Hepatocyte (in vitro differentiated cells): ENCODE measurements at places on chromosomes 5 and 9. TPM values are rescaled to one million over a fixed set of nuclear protein-coding genes. Genes with fewer than 3 reads are reported as not detected.

GRCh38 chr5:163586531-163586956 is 81.1 kb downstream of the MAT2B start:
- H3K4me3 ChIP-seq: no peak overlapping the region
- H3K36me3 ChIP-seq: no peaks in the 10 kb centered on the region
- DNase-seq: no peak
- H3K27me3 ChIP-seq: no peaks in the 10 kb centered on the region
- H3K27ac ChIP-seq: no peak overlapping the region

DNA sequence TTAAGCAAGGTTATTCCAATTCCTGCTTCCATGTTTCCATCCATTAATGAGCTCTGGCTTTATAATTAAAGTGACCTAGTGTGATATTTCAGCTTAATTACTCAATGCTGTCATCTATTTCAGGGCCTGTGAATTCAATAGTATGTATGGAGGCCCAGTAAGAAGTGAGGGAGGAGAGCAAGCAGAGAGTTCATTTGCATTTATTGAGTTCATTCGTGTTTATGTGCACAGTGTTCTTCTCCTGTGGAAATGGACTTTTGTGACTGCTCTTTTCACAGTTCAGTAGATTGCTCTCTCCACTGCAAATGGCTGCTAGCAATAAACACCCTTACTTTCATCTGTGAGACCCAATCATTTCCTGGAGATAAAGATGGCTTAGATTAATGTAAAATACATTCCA is 130.9 kb downstream of the CEMIP2 start:
- no peak overlapping the region for H3K4me3 ChIP-seq
- H3K36me3 ChIP-seq: no peaks in the 10 kb centered on the region

GRCh38 chr9:76115396-76115795 is 224.9 kb downstream of the PCSK5 start:
- H3K4me1 ChIP-seq: no peaks in the 10 kb centered on the region
- no peaks in the 10 kb centered on the region for H3K27me3 ChIP-seq
- H3K27ac ChIP-seq: no peak overlapping the region
- no peaks in the 10 kb centered on the region for H3K36me3 ChIP-seq
- no peak overlapping the region for H3K4me3 ChIP-seq

DNA sequence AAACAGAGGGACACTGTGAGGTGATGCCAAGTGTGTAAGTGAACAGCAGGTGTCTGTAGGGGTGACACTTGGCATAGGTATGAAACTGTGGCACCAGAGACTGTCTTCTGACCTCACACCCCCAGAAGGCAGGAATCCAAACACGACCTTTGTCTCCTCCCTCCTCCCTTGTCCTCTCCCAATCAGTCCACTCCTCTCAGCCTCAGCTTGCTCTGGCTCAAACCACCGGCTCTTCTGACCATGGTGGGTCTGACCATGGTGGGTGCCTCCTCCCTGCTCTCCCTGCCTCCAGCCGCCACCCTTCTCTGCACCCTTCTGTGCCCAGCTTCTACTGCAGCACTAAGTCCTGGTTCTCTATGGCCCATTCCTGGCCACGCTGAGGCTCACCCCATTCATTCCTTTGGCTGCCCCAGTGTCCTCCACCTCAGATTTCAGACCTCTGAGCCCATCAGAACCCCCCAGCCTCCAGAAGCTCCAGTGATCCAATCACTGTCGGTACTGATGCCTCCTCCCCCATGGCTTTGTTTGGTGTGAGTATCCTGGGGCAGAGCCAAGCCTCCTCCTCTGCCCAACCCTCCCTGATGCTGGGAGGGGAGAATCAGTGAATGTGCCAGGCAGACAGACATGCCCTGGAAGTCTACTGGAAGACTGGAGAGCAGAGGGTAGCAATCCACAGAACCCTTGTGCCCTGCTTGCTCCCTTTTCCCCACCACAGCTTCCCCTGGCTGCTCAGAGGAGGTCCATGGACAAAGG is 1.7 kb upstream of the ARID3C start:
- no peak overlapping the region for H3K4me3 ChIP-seq
- no peak for DNase-seq
- H3K27ac ChIP-seq: no peak overlapping the region
- peaks cover 52% of the 10 kb centered on the region for H3K27me3 ChIP-seq
- no peaks in the 10 kb centered on the region for H3K36me3 ChIP-seq

DNA sequence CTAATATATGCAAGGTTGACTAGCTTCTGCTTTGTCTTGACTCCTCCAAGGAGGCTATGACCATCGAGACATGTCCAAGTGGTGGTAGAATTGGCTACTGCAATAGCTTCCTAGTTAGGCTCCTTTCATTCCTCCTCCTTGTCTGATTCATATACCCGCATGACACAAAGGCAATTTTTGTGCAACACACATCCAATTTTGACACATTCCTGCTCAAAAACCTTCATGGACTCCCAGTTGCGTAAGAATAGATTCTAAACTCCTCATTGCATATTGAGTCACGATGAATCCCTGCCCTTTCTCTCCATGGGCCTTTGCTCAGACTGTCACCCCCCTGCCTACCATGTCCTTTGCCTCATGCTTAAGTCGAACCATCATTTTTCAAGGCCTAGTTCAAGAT is 344.5 kb downstream of the ACTL7B start:
- no peak overlapping the region for H3K4me3 ChIP-seq
- no peaks in the 10 kb centered on the region for H3K27me3 ChIP-seq
- H3K36me3 ChIP-seq: no peaks in the 10 kb centered on the region
- H3K4me1 ChIP-seq: no peaks in the 10 kb centered on the region
- H3K27ac ChIP-seq: no peak overlapping the region
- no peak for DNase-seq

GRCh38 chr5:23367874-23368273 is 139.5 kb upstream of the PRDM9 start:
- no peaks in the 10 kb centered on the region for H3K4me1 ChIP-seq
- H3K4me3 ChIP-seq: no peak overlapping the region
- no peak for DNase-seq
- no peak overlapping the region for H3K27ac ChIP-seq
- no peaks in the 10 kb centered on the region for H3K36me3 ChIP-seq

DNA sequence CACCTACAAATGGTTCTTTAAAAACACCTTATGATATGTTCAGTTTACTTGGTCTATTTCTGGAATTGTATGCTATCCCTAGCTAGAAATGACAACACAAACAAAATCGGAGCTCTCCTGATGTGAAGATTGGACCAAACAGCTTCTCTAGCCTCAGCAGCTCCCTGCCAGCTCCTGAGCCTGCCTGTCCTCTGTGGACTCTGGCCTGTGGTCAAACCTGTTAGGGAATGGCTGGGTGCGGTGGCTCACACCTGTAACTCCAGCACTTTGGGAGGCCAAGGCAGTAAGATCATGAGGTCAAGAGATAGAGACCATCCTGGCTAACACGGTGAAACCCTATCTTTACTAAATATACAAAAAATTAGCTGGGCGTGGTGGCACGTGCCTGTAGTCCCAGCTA is 195.3 kb downstream of the GAS1 start:
- H3K4me3 ChIP-seq: no peak overlapping the region
- H3K27ac ChIP-seq: no peak overlapping the region
- H3K36me3 ChIP-seq: no peaks in the 10 kb centered on the region
- no peaks in the 10 kb centered on the region for H3K27me3 ChIP-seq

- peaks cover 5% of the 10 kb centered on the region for H3K4me1 ChIP-seq
- H3K27me3 ChIP-seq: no peaks in the 10 kb centered on the region
- no peaks in the 10 kb centered on the region for H3K36me3 ChIP-seq
- peak within 1 kb of the TSS; percentile 72 for H3K27ac ChIP-seq
Observed at GRCh38 chr9:4489919-4490704, at the start of gene SLC1A1. SLC1A1 (plus strand) TSS chr9:4490468; CDS start chr9:4490680, 212 bp downstream.

DNA sequence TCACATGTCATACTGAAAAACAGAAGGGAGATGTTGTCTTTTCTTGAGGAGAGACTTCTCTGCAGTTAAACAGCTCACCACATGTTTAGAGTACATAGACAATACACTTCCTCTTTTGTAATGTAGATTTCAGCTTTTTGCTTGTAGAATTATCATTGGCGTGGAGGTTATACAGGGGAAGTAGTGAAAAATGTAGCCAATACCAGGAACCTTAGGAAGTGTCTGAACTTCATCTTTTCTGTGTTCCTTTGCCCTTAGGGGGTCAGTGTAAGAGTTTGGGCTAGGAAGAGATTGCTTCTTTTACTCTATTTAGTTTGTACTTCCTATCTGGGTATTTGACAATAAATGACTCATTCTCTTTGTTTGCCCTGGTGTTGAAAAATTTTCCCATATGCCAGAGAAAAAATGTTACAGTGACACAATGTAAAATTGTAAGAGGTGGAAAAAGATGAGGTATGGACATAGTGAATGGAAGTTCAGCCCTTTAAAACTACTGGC is 21.0 kb upstream of the CDKN2B start:
- no peaks in the 10 kb centered on the region for H3K4me1 ChIP-seq
- H3K36me3 ChIP-seq: no peaks in the 10 kb centered on the region
- no peak overlapping the region for H3K4me3 ChIP-seq
- H3K27ac ChIP-seq: peak overlapping the region; percentile 49

- H3K4me1 ChIP-seq: no peaks in the 10 kb centered on the region
- H3K4me3 ChIP-seq: no peak overlapping the region
- no peak overlapping the region for H3K27ac ChIP-seq
- no peaks in the 10 kb centered on the region for H3K27me3 ChIP-seq
Observed at GRCh38 chr5:124952079-124952478, 205.6 kb upstream of the ZNF608 start.

- no peak for DNase-seq
- H3K27me3 ChIP-seq: no peaks in the 10 kb centered on the region
- no peaks in the 10 kb centered on the region for H3K36me3 ChIP-seq
- H3K4me1 ChIP-seq: no peaks in the 10 kb centered on the region
- H3K27ac ChIP-seq: no peak overlapping the region
- no peak overlapping the region for H3K4me3 ChIP-seq
Observed at GRCh38 chr5:58842852-58843251, 260.0 kb downstream of the RAB3C start.

DNA sequence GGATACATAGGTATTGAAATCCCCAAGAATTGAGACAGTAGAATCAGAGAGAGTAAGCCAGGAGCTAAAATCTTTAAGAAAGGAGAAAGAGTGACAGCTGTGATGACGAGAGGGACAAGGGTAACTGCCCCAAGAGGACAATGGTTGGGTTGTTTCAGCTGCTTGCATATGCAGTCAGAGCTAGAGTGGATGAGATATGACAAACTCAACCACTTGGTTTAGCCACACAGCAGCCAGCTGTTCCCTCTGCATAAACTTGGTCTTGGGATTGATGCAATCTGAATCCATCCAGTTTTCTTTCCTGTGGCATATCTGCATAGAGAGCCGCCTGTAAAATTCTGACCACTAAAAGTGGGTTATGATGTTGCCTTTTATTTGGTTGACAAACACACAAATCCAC is 100.7 kb downstream of the ZNF622 start:
- no peak for DNase-seq
- no peaks in the 10 kb centered on the region for H3K27me3 ChIP-seq
- H3K27ac ChIP-seq: no peak overlapping the region
- H3K4me3 ChIP-seq: no peak overlapping the region

- no peak for DNase-seq
- H3K36me3 ChIP-seq: no peaks in the 10 kb centered on the region
- H3K4me1 ChIP-seq: peaks cover 27% of the 10 kb centered on the region
- H3K27ac ChIP-seq: peak overlapping the region; percentile 75
- H3K27me3 ChIP-seq: no peaks in the 10 kb centered on the region
Observed at GRCh38 chr9:94908011-94908563, 181.6 kb downstream of the AOPEP start.

DNA sequence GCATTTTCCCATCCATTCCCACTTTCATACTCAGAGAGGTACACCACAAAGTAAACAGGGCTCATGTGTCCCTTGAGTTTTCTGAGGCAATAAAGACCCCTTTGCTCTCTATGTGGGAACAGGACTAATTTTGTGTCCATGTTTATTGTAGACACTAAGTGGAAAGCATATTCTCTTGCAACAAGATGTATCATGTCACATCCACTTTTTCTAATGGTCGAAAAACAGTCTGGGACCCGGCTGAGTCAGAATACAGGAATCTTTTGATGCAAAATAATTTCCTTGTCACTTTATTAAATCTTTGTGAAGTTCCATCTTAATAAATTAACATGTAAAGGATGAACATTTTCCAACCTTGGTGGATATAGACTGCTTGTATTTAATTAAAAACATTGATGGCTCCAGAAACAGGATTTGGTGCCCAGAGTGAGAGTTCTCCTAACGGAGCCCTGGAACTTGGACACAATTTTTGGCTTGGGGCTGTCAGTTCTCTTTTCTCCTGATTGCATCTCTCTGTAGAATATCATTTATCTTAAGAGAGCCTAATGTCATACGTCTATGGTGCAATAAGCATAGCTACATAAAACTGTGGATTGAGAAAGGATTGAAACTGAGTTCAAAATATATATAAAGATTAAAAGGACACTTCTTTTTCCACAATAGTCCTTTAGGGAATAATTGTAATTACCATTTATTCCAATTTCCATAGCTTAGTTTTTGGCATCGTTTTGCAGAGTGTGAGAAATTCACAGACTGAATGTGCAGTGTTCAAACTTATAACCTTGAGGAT is 1116.7 kb upstream of the SEMA6A start:
- H3K36me3 ChIP-seq: no peaks in the 10 kb centered on the region
- H3K4me1 ChIP-seq: no peaks in the 10 kb centered on the region
- H3K27me3 ChIP-seq: no peaks in the 10 kb centered on the region
- no peak overlapping the region for H3K4me3 ChIP-seq
- DNase-seq: no peak

DNA sequence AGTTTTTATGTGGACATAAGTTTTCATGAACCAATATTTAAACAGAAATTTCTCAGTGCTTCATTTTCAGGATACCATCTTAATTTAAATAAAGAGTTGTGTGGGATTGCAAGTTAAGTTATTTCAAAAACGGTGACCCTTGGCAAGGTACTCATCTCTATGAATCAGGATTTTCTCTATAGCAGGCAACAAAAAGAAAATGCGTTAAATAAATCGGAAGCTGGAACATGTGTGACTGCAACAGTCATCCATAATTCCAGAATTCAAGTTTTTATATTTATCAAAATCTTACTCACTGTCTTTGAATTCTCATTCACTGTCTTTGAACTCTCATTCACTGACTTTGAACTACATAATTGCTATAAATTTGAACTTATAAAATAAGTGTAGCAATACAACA is 5.8 kb upstream of the RECK start:
- H3K27me3 ChIP-seq: peaks cover 7% of the 10 kb centered on the region
- H3K4me1 ChIP-seq: no peaks in the 10 kb centered on the region
- H3K27ac ChIP-seq: no peak overlapping the region
- H3K36me3 ChIP-seq: no peaks in the 10 kb centered on the region
- no peak overlapping the region for H3K4me3 ChIP-seq
- DNase-seq: no peak

- H3K36me3 ChIP-seq: no peaks in the 10 kb centered on the region
- no peak overlapping the region for H3K4me3 ChIP-seq
- DNase-seq: no peak
- no peaks in the 10 kb centered on the region for H3K4me1 ChIP-seq
- no peak overlapping the region for H3K27ac ChIP-seq
Observed at GRCh38 chr9:93305497-93306020, 121.6 kb downstream of the WNK2 start.

PCDHB9 gene
- 1.2 and 2.3 TPM in 2 replicates for total RNA-seq

TAF11L10 gene
- total RNA-seq: not detected in 2 replicates

PCDHA9 gene
- total RNA-seq: 1.5 and 2.5 TPM in 2 replicates

NUTM2F gene
- total RNA-seq: 0.32 and 0.87 TPM in 2 replicates

PELO gene
- total RNA-seq: 21.9 and 24.3 TPM in 2 replicates

INSL4 gene
- total RNA-seq: 0.13 TPM in 1 of 2 replicates, not detected in the other

CDKN2B-AS1 gene
- total RNA-seq: 0.27 and 1.1 TPM in 2 replicates

NEURL1B gene
- total RNA-seq: 3.9 and 5.8 TPM in 2 replicates

WDR38 gene
- total RNA-seq: not detected in 2 replicates
